A549 treated with DMSO at 1 μM for 4 hours (cell line): ENCODE measurements at places on chromosomes 1 and 21. TPM values are rescaled to one million over a fixed set of nuclear protein-coding genes. Genes with fewer than 3 reads are reported as not detected.

Gene NADK
- total RNA-seq = 25.8 to 41.6 TPM (median 36.4 TPM) in 5 replicates

Gene PHGDH
- total RNA-seq = 75.1 to 101 TPM (median 85.8 TPM) in 5 replicates

Gene APCS
- total RNA-seq = not detected in 5 replicates

Gene FASLG
- 0.12 TPM in 1 of 5 replicates, not detected in the others for total RNA-seq

Gene PLCH2
- total RNA-seq = 0.12 to 0.36 TPM (median 0.32 TPM) in 5 replicates

Gene PROK1
- not detected in 5 replicates for total RNA-seq

Gene NECTIN4
- total RNA-seq = 1.3 to 1.9 TPM (median 1.7 TPM) in 5 replicates

Gene LMNA
- total RNA-seq = 658 to 735 TPM (median 680 TPM) in 5 replicates

Gene TIPRL
- total RNA-seq = 33.0 to 41.5 TPM (median 35.6 TPM) in 5 replicates

Gene LEMD1
- total RNA-seq = not detected in 5 replicates

Gene VWA5B1
- not detected in 5 replicates for total RNA-seq

Gene FCAMR
- total RNA-seq = 0.08 TPM in 1 of 5 replicates, not detected in the others

Gene CYP4X1
- total RNA-seq = 0.03 to 0.05 TPM in 2 of 5 replicates, not detected in the others

Gene CCDC27
- not detected in 5 replicates for total RNA-seq

Gene SPRR3
- not detected in 5 replicates for total RNA-seq

Gene C1orf116
- total RNA-seq = 2.5 to 3.4 TPM (median 3.2 TPM) in 5 replicates

Gene FCRLB
- total RNA-seq = 1.2 to 1.9 TPM (median 1.7 TPM) in 5 replicates

Gene OR2L5
- total RNA-seq = not detected in 5 replicates

Gene CRP
- total RNA-seq = not detected in 5 replicates

Gene NUP133
- total RNA-seq = 17.1 to 28.2 TPM (median 25.5 TPM) in 5 replicates

Gene RHOC
- 341 to 402 TPM (median 359 TPM) in 5 replicates for total RNA-seq

Gene NBPF20
- total RNA-seq = 3.4 to 4.2 TPM (median 3.9 TPM) in 5 replicates

Gene GSTM5
- total RNA-seq = not detected in 5 replicates

Gene BNIPL
- 0.08 to 0.18 TPM (median 0.11 TPM) in 4 of 5 replicates, not detected in the other for total RNA-seq

Gene SLAMF8
- not detected in 5 replicates for total RNA-seq

Gene OR2AK2
- total RNA-seq = not detected in 5 replicates

Gene CSF3R
- total RNA-seq = not detected in 5 replicates

Gene LRRC53
- not detected in 5 replicates for total RNA-seq

Gene COL9A2
- total RNA-seq = 0.14 to 0.49 TPM (median 0.19 TPM) in 5 replicates

Gene IVL
- total RNA-seq = 0.04 to 0.07 TPM in 2 of 5 replicates, not detected in the others

Gene HMCN1
- 0.03 to 0.13 TPM (median 0.08 TPM) in 5 replicates for total RNA-seq

Gene PLA2G2D
- not detected in 5 replicates for total RNA-seq
